ENCODE measurements at places on chromosomes 3 and 15.
A peak's percentile ranks its signal among the peaks of the same experiment; 100 is the strongest.

DNA sequence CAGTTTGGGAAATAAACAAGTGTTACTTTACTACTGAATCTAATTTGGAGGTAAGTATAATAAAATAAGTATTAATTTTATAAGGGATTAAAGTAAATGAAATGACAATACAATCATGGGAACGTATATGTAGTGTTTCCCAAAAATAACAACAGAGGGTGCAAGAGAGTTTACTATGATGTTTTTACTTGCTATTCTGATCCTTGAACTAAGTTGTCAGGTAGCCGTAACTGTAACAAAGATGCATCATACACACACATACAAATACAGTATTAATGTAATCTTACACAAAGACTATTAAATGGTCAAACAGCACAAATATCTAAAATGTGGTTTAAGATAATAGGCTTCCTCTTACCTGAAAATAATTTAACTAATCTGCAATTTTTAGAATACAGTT lies 311.4 kb downstream of the TBC1D5 start:
- DNase-seq = peak; percentile 7

- no peak for DNase-seq
Measured at GRCh38 chr3:39234651-39235050, 42.3 kb upstream of the XIRP1 start.

GRCh38 chr15:99931703-99932603 lies 198.7 kb upstream of the LYSMD4 start:
- DNase-seq = no peak

GRCh38 chr3:70298385-70298784 lies 14.1 kb downstream of the MDFIC2 start:
- no peak for DNase-seq

DNA sequence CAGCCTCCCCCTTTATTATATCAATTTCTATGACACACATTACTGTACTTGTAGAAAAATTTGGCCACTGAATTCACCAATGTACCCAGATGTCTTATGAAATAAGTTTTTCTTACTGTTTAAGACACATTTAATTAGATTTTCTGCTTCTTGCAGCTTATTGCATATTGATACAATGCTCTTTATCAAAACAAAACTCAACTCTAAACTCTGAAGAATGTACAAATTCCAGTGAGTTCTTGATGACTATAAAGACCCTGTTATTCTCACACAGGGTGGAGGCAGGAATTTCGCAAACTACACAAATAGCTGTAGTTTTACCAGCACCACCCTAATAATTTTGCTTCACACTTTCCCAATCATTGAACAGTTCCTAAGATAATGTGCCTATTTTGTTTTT lies 22.0 kb downstream of the CMTM6 start:
- no peak for DNase-seq

Measured in AML-193 (cell line).